ENCODE measurements at places on chromosomes 6 and 20.
A peak's percentile ranks its signal among the peaks of the same experiment; 100 is the strongest.

- no peak for DNase-seq
These were observed 203.8 kb upstream of the LRFN2 start for GRCh38 chr6:40791004-40791403.

GRCh38 chr6:167227984-167228383 is 63.1 kb upstream of the UNC93A start:
- no peak for DNase-seq

GRCh38 chr6:31652925-31653724 is 664 bp upstream of the BAG6 start:
- DNase-seq, result peak; percentile 91

DNA sequence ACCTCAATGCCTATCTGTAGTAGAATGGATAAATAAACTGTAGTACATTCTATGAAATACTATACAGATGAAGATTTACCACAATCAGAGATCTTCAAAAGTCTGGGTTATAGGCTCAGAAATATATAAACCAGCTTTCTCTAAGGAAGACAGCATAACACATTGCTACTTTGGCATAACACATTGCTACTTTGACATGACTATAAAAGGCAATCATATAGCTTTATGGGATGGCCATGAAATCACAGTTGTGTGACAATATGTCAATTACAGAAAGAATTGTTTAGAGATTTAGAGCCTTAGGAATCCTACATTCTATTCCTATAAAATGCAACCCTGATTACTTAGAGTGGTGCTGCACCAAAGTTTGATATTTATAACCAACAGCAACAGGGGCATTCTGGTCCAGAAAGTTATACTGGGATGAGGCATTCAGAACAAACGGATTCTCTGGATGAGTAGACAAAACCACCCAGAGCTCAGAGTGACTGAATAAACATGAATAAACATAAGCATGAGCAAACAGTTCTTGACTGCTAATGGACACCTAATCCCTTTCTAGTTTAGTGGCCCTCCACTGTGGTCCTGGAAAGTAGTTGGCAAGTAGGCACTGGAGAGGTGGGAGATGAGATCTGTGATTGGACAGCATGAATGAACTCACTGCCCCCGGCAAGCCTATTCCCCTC is 12.0 kb downstream of the TTI1 start:
- DNase-seq, result no peak

- DNase-seq, result no peak
These were observed 246.2 kb downstream of the HACE1 start for GRCh38 chr6:104613416-104614001.

DNA sequence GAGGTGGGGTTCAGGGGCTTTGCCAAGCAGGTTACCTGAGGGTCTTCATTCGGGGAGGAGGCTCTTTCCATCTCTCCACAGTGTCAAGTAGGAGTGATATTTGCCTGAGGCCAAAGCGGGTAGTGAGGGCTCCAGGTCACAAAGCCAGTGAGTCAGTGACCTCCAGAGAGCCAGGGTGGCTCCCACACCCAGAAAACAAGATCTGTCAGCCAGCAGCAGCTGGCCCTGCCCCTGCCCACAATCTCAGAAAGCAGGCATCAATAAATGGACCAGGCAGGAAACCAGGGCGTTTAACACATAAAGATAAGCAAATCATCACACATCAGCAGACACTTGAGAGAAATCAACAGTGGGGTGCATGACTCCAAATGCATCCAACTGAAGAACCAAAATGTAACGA is 250.8 kb downstream of the CDH26 start:
- no peak for DNase-seq

DNA sequence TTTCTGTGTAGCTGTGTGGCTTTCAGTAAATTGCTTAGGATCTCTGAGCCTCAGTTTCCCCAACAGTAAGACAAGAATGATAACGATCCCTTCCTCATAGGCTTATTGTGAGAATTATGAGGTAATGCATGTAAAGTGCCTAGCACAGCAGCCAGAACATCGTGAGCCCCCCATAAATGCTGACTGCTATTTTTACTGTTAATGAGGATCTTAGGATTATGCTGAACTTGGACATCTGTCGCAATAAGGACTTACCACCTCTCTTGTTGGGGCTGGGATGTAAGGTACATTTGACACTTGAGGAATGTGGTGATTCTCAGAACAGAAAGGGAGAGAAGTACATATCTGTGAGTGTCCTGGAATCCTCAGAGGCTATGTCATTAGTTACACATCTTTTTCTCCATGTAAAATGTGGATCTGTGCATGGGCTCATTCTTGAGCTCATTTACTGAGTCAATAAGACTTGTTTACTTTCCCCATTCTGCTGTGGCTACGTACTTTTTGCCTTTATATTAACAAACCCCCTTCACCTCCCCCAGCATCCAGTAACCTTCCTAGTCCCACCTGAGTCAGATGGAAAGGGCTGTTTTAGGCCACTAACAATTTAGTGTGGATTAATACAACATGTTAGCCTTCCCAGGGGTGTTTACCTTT is 64.4 kb upstream of the PLEKHG1 start:
- no peak for DNase-seq

DNA sequence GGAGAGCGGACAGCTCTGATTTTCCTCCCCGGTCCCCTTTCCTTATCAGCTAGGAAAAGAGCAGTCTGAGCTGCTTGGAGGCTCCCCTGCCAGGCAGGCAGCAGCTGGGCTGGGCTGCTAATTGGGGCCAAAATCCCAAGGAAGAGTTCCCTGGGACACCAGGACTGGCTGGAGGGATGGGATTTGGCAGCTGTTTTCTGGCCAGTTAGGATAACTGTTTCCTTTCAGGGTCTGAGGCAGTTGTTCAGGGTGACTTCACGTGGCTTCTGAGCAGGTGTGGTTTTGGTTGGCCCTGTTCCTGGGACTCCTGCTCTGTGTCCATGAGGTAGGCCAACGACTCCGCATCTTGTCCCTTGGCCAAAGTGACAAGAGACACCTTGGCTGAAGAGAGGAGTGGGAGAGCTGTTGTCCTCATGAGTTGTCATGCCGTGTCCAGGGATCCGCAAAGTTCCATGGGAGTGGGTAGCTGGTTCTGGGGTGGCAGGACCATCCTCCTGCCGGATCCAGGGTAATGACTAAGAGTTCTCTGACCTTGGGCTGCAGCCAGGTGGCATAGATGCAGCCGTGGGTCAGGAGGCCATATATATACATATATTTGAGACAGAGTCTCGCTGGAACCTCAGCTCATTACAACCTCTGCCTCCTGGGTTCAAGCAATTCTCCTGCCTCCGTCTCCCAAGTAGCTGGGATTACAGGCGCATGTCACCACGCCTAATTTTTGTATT is 21.2 kb downstream of the MRPS18A start:
- no peak for DNase-seq

- DNase-seq, result no peak
These were observed 32.2 kb upstream of the FANCE start for GRCh38 chr6:35419961-35420360.

DNA sequence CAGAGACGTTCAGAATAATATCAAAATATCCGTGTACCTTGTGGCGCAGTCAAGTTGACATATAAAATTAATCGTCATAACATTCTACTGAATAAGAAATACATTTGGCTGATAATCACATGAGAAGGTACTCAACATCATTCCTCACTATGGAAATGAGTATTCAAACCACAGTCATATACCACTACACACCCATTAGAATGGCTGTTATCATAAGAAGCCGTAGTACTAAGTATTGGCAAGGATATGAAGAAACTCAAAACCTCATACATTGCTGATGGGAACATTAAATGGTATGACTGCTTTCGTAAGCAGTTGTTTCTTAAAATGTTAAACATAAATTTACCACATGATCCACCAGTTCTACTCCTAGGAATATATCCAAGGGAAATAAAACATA is 244.7 kb downstream of the CDKAL1 start:
- DNase-seq, result no peak

- DNase-seq, result no peak
These were observed 418.0 kb upstream of the IMPG1 start for GRCh38 chr6:76490456-76490855.

GRCh38 chr6:5090603-5091002 is 5.5 kb downstream of the PPP1R3G start:
- no peak for DNase-seq

DNA sequence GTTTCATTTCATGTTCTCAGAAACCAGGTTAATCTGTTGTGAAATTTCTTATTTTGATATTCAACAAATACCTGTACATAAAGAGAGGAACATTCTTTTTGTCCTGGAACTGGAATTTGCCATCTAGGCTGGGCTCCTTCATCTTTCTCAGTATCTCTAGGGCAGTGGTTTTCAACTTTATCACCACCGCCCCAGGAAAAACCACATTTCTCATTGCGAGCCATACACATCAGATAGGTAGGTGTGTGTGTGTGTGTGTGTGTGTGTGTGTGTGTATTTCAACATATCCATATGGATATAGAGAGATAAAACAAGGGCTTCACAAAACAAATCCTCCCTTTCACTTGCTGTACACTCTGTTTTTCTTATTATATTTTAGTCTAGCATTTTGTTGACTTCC is 24.1 kb downstream of the BFSP1 start:
- DNase-seq, result no peak

GRCh38 chr6:14443629-14444268 is 326.2 kb downstream of the CD83 start:
- DNase-seq, result no peak

DNA sequence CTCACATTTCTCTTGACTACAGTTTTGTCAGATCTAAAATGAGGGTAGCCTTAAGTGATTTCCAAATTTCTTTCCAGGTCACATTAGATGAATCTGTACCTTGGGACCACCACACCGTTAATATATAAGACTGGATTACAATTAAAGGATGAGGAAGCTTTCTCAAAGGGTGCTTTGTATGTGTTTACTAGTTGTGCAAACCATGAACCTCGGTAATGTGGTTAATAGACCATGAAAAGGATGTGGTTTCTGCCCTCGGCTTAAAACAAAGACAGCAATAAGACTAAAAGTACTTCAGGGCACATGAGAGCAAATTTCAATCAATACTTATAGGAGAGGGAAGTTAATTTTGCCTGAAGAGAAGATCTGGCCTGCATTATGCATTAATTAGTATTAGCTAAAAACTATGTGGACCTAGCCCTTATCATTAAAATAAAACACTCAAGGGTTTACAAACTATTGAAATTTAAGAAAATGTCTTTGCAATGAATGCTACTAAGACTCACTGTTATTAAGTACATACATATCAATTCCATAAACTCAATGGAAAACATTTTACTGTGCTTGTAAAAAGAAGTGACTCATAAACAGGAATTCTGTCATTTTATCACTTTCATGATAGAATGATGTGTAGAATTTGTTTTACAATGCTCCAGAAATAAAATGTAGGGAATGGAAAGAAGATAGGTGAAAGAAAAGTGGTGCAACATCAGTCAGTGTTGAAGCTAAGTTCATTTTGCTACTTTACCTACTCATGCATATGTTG is 936 bp upstream of the TMX4 start:
- no peak for DNase-seq

DNA sequence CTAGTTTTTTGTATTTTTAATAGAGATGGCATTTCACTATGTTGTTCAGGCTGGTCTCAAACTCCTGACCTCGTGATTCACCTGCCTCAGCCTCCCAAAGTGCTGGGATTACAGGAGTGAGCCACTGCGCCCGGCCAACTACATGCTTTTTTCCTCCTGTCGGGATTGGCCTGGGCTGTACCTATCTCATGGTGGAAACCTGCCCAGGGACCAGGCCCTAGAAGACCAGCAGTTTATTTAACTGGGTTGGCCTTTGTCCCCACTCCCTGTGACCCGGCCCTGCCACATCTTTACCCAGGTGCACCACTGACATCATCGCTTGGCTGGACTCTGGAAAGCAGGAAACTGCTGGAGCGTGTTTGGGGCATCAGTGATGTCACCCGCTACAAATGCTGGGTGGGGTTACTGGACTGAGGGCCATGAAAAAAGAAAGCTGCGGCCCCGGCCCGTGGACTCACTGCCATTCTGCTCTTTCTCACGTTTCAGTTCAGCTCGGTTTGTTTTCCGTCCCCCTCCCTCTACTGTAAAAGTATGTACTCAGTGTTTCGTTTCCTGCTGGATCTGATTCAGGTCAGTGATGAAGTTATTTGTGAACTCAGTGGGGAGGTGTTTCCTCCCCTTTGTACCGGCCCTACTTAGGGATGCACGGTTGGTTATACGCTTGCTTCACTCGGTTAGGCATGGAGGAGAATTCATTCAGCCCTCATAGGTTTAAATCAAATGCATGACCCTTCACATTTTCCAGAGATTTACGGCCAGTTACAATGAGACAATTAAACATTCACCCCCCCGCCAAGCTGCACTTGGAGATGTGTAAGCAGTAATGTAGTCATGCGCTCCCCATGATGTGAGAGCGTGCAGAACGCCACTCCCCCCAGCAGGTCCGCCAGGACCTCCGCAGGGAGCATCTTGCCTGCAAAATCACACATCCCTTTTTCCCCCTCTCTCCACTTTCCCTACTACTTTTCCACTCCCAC is 179.3 kb downstream of the MTHFD1L start:
- peak; percentile 62 for DNase-seq

- DNase-seq, result peak; percentile 27
These were observed 178.7 kb downstream of the TAF4 start for GRCh38 chr20:61886721-61887595.
